Placental epithelial cell (primary cell): ENCODE measurements at places on chromosomes 1 and 21. TPM values are rescaled to one million over a fixed set of nuclear protein-coding genes. Genes with fewer than 3 reads are reported as not detected.

The HMGCL gene
- total RNA-seq, result 34.2 and 42.0 TPM in 2 replicates

The AMY1C gene
- total RNA-seq, result not detected in 2 replicates

The ZNF496 gene
- 33.8 and 34.7 TPM in 2 replicates for total RNA-seq

The CD1E gene
- total RNA-seq, result not detected in 2 replicates

The CHIA gene
- under 0.01 and 0.11 TPM in 2 replicates for total RNA-seq

The HFM1 gene
- 0.22 and 1.2 TPM in 2 replicates for total RNA-seq

The RUNX3 gene
- not detected in 2 replicates for total RNA-seq

The VHLL gene
- total RNA-seq, result 0.87 TPM in 1 of 2 replicates, not detected in the other

The ANGPTL1 gene
- total RNA-seq, result not detected in 2 replicates

The NBPF8 gene
- 7.0 and 9.8 TPM in 2 replicates for total RNA-seq

The CYP4A22 gene
- not detected in 2 replicates for total RNA-seq

The HES5 gene
- not detected in 2 replicates for total RNA-seq

The CHTOP gene
- total RNA-seq, result 44.0 and 49.0 TPM in 2 replicates

The FMO1 gene
- not detected in 2 replicates for total RNA-seq

The C1orf94 gene
- not detected in 2 replicates for total RNA-seq

The CELA2B gene
- not detected in 2 replicates for total RNA-seq

The TNFRSF4 gene
- not detected in 2 replicates for total RNA-seq

The KCNN3 gene
- total RNA-seq, result under 0.01 TPM in 2 replicates

The C1orf53 gene
- total RNA-seq, result 10.6 and 18.7 TPM in 2 replicates

The SLC30A10 gene
- not detected in 2 replicates for total RNA-seq

The C1orf56 gene
- total RNA-seq, result 3.1 and 3.9 TPM in 2 replicates

The UCK2 gene
- total RNA-seq, result 41.2 and 72.7 TPM in 2 replicates

The ARTN gene
- not detected in 2 replicates for total RNA-seq

The OR2L13 gene
- not detected in 2 replicates for total RNA-seq

The TRIM46 gene
- 1.5 and 1.6 TPM in 2 replicates for total RNA-seq

The WNT9A gene
- total RNA-seq, result 5.1 and 7.6 TPM in 2 replicates

The KLF17 gene
- not detected in 2 replicates for total RNA-seq

The AP4B1 gene
- 8.1 and 10.6 TPM in 2 replicates for total RNA-seq

The LRRC71 gene
- under 0.01 TPM in 1 of 2 replicates, not detected in the other for total RNA-seq

The ERMAP gene
- total RNA-seq, result 22.1 and 34.9 TPM in 2 replicates

The TNFRSF9 gene
- total RNA-seq, result under 0.01 and 0.43 TPM in 2 replicates

The HLX gene
- not detected in 2 replicates for total RNA-seq

The NBPF20 gene
- 0.87 and 1.6 TPM in 2 replicates for total RNA-seq

The COL16A1 gene
- 26.6 and 99.7 TPM in 2 replicates for total RNA-seq
